ENCODE measurements at places on chromosomes 16 and 17.

- DNase-seq = no peak
These were observed 196.8 kb downstream of the TOX3 start for GRCh38 chr16:52350031-52350642.

- DNase-seq = no peak
These were observed 1.2 kb downstream of the GPR142 start for GRCh38 chr17:74368341-74369081.

DNA sequence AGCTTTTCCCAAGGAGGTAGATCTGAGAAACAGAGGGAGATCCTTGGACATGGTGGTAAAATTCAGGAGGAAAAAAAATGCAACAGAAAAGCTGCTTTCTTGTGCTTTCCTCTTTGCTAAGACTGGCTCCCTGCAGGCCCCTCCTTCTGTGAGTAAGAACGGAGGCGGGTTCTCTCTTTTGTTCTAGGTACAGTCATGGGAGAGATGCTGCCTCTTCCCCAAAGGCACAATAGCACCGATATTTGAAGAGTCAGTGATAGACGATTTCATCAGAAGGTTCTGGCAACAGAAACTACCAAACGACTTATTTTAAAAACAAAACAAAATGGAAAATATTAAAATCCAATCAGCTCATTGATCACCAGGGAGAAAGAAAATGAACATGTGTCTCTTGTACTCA, 32.6 kb upstream of the KIFC3 start:
- DNase-seq = no peak

DNA sequence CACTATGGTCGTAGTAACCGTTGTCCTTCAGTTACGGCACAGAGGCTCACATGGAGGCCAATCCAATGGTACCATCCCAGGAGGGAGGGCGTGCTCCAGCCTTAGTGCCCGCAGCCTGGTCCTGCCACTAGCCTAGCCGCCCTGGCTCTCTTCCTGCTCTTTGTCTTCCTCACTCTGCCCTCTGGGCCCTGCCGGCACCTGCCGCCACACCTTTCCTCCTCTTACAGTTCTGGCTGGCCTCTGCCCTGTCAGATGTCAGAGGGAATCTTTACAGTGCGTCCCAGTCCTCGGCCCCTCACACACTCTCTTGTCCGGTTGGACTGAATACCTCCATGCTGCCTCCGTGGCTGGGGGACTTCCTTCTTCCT, 23.4 kb downstream of the GINS2 start:
- no peak for DNase-seq

DNA sequence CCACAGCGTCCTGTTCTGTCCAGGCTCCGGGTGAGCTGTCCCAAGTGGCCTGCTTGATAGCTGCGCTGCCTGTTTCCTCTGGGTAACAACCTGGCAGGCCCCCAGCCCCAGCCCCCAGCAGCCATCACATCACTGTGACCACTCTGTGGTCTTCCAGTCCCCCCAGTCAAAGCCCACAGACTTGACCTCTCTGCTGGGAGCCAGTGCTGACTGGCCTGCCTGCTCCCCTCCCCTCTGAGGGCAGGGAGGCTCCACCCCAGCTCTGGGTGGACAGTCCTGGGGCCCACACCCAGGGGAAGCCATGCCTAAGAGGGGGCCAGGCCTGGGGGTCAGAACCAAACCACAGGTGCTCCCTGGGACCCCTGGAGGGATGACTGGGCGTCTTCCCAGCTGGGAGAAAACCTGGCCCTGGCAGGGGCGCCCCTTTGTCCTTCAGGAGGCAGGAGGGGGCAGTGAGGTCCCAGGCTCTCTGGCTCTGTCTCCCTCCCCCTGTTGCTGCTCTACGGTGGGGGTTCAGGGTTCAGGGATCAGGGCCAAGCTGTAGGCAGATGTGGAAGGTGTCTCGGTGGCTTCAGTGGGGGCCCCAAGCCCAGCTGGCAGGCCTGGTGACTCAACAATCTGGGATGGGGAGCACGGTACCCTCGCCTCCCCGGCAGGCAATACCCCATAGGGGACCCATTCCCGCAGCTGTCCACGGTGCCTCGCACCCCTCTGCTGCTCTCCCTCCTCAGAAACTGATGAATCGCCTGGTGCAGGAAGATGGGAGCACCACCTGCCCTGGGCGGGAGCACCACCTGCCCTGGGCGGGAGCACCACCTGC, 1.8 kb upstream of the SLC16A3 start:
- peak; percentile 44 for DNase-seq
